Stimulated activated CD4-positive, alpha-beta T cell treated with anti-CD3 and anti-CD28 coated beads, Interleukin-1b, Interleukin-23, amount 100 ng/mL, for 1 hour (primary cell): ENCODE measurements at places on chromosomes 7 and 10.
A peak's percentile ranks its signal among the peaks of the same experiment; 100 is the strongest.

DNA sequence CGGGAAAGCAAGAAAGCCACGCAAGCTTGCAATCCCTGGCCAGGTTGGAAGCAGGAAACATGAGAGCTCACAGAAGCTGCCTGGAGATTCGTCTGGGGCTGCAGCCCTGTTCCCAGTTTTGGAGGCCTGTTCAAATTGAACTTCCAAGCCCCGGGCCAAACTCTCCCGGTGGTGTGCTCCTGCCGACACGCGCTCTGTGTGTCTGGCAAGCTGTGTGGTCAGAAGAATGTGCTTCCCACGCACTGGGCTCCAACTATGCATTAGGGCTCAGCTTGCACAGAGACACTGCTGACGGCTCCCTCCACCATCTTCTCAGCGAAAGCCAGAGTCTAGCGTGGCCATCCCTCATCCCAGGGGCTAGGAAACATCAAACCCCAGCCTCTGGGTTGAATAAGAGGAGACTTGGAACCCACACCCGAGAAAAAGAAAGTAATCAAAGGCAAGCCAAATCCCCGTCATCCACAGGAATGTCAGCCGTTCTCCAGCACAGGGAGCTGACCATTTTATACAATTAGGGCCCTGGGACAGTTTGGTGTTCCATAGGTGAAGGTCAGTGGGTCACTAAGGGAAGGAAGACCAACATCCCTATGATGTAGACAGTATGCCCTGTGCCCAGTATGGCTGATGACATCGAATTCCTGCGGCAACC is 107.2 kb downstream of the FGFR2 start:
- no peak for DNase-seq

DNA sequence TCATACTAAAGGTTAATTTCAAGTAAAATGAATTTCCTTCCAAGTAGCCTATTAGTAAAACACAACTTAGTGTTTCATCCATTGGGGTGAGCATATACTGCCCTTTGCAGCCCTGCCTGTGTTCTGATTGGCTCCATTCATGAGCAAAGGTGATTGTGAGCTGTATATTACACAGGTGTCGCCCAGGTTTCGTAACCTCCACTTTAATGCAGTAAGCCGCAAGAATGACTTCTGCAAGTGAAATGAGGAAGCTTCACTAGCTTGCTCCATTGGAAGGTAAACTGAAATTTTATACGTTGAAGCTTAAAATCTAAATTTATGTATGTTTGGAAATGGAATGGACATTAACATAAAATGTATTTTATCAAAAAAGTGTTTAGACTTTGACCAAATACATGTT is 24.4 kb downstream of the MTURN start:
- DNase-seq, result no peak

DNA sequence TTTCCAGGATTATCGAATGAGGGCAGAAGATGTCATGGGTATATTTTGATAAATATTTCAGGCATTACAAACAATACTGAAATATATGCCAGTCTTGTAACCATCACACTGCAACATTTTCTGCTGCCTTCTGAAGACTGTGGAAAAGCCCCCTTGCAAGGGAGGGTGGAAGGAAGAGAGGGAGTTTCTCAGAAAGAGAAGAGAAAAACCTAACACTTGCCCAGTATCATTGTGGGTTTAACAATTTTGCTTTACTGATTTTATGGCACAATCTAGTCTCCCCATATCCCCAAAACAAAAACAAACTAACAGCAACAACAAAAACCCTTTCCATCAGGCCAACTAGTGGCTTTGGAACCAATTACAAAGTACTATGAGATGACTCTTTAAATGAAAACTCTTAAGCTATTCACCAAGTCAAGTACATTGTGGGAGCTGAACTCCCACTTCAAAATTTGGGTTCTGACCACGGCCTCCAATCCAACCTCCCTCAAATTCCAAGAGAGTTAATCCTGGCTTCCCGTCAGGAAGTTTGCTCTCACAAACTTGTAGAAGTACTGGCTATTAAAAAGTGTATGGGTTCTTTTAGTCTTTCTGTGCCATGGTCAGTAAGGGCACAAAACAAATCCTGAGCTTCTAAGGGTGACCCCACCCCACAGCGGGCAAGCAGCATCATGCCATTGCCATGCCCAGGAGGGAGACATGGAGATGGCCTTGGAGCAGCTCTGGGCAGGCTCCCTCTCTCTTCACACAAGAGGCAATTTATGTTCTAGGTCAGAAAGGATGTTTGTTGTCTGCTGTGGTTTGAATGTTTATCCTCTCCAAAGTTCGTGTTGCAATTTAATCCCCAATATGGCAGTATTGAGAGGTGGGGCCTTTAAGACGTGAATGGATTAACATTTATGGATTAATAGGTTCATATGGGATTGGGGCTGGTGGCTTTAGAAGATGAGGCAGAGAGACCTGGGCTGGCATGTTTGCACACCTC is 96.3 kb downstream of the JAZF1 start:
- DNase-seq, result no peak

DNA sequence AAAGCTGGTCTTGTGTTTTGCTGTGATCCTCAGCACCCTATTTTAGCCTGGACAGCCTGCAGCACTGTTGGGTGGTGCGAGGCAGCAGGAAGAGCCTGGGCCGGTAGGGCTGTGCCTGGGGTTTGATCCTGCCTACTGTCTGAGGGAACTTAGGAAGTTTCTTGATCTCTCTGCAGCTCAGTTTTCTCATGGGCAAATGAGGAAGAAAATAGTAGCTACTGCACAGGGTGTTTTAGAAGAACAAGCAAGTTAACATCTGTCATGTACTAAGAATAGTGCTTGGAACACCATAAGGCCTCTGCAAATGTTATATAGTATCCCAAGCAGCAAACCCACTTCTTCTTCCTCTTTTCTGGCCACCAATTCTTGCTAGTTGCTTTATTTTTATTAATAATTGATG is 12.0 kb upstream of the AGR2 start:
- DNase-seq, result no peak

DNA sequence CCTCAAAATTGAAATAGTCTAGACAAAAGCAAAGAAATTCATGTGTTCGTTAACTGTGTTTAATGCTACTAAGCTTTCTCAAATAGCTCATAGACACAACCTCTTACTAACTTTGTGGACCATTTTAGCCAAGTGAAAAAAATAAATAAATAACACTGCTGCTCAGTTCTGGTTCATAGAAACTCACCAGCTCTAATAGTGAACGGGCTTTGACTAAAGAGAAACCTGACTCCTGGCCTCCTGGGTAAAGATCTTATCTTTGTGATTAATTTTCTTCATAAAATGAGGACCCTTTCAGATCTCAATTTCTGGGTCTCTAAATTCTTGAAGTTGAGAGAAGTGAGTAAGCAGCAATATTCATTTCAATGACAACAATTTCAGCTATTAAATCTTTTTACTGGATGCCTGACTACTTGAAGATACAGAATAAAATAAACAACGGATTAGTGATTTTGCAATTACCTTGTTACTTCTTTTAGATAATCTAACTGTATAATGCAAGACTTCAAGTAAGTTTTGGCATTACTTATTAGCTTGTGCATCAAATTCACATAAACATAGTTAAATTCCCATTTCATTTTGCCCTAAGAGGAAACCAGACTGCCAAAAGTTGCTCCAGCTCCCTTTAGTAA is 3.1 kb downstream of the CADPS2 start:
- DNase-seq, result no peak

GRCh38 chr10:59016043-59016442 is 160.4 kb upstream of the PHYHIPL start:
- no peak for DNase-seq

- DNase-seq, result no peak
Measured at GRCh38 chr10:111767661-111768060, 415.9 kb downstream of the GPAM start.

DNA sequence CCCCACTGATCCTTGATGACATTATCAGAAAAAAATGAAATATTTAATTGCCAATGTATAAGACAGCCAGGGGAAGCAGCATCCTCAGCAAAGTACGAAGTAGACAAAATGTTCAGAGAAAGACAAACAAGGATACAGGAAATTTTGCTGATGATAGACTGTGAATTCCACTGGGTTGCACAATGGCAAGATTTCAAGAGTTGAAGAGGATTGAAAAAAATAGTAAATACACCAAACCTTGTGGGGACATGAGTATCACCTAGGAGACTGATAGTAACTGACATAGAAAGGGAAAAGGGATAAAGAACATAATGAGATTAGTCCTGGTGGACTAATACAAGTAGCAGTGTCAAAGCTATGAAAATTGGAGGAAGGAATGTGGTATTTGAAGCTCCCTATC is 16.5 kb downstream of the CNOT4 start:
- no peak for DNase-seq

- DNase-seq, result no peak
Measured at GRCh38 chr10:68463365-68464093, 8.2 kb downstream of the DNA2 start.

DNA sequence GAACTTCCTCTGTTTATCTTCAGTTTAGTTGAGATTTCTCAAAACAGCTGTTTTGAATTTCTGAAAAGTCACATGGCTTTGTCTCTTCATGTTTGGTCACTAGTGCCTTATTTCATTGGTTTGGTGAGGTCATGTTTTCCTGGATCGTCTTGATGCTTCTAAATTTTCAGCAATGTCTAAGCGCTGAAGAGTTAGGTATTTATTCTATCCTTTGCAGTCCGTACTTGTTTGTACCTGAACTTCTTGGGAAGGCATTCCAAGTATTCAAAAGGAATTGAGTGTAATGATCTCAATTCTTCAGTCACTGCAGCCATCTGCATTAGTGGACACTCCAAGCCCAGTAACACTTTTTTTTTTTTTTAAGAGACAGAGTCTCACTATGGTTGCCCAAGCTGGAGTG is 67.7 kb downstream of the HERC4 start:
- DNase-seq, result no peak

DNA sequence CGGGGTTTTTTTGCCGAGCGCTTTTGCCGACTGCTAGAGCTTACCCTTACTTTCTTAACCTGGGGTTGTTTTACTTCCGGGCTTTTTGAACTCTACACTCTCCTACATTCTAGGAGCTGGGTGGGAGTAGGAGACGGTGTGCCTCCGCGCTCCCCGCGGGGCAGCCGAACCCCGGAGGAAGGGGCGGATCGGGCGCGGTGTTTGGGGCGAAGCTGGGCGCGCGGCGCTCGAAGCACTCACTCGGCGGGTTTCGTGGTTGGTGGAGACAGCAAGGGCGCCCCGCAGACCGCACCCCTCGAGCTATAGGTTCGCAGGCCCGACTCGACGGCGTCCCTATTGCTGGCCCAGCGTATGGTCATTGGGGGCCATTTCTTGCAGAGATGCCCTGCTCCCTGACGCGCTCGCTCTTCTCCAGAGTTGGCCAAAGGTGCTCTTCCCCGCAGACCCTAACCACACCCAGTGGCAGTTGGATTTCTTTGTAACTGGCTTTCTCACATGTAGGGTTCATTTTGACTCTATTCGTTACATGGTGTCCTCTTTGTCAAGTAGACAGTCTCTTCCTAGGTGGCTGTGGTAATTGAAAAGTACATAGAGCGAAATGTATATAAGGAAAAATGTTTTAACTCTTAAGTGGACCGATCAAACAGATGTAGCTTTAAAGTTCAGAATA is 364 bp downstream of the ZNF518A start:
- peak; percentile 28 for DNase-seq

DNA sequence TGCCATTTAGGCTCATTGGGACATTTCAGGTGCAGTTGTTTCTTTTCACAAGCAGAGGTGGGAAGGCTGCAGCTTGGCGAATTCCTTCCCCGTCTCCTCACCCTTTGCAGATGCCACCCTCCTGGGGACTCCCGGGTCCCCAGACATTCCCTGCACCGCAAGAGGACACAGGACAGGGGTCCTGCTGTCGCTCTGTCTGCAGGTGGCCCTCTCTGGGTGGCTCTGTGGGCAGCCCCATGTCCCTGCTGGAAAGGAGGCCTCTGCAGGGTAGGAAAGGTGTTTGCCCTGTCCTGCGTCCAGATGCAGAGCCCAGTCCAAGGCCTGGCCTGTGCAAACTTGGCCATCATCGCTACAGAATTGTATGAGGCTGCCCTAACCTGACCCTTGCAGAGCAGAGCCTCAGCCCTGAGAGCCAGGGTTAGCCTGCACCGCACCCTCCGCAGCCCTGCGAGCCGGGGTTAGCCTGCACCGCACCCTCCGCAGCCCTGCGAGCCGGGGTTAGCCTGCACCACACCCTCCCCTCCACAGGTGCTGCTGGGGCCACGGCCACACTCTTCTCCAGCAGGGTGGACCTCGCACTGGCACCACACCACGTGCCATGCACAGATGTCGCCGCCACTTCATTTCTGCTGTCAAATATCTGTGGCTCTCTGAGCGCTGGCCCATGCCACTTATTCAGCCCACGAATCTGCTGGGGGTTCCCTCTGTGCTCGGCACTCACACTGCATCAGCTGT is 61.0 kb downstream of the CFAP46 start:
- no peak for DNase-seq

GRCh38 chr10:106720683-106721082 is 443.8 kb downstream of the SORCS1 start:
- DNase-seq, result no peak

- no peak for DNase-seq
Measured at GRCh38 chr7:132359743-132360142, 216.5 kb downstream of the PLXNA4 start.

DNA sequence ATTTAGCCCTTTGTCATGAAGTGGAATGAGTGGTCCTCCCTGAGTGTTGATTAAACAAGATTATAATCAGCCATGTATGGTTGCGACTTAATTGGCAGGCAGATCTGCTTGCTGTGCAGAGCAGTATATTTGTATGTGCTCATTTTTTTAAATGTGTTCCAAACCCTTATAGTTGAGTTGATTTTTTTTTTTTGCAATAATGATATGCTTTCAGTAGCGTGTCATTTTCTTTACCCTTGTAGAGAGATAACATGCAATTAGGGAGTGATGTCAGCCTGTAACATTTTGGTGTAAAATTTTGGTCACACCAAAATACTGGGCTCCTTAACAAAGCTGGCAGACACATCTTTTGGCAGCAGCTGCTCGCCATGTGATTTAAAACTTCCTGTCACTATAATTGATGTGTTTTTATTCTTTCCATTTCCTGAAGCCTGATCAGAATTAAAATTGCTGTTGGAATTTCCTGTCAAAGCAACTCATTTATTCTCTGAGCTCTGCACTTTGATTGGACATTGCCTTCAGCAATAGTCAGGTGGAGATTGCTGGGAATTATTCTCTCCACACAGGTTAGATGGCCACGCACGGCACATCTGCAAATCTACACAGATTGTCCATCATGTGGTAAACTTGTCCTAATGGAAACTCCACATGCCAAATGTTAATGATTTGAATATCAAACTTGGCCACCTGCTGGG is 125.3 kb downstream of the DYNC1I1 start:
- DNase-seq, result no peak

DNA sequence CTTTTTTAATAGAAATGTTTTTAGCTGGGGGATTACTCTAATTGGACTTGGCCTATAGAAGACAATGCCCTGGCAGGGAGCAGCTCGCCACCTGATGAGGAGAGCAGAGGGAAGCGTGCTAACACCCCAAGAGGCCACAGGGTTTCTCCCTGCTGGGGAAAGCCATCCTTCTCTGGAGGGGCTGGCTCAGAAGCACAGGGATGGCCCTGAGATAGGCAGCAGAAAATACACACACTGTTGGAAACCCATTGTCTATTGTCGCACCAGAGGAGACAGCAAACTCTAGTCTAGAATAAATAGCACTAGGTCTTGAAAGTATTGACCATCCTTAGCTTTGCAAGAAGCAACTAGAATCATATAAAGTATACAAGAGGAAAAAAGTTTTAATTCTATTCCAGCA is 5.4 kb downstream of the COBL start:
- DNase-seq, result no peak

- no peak for DNase-seq
Measured at GRCh38 chr7:27185013-27185853, at the start of gene HOXA11. HOXA11 (minus strand) TSS chr7:27185232; CDS start chr7:27185144, 88 bp downstream.
